HuH-7.5 (cell line): ENCODE measurements at places on chromosomes 2 and 18.

- DNase-seq, result no peak
Observed at GRCh38 chr2:216571909-216572513, 61.2 kb upstream of the IGFBP2 start.

DNA sequence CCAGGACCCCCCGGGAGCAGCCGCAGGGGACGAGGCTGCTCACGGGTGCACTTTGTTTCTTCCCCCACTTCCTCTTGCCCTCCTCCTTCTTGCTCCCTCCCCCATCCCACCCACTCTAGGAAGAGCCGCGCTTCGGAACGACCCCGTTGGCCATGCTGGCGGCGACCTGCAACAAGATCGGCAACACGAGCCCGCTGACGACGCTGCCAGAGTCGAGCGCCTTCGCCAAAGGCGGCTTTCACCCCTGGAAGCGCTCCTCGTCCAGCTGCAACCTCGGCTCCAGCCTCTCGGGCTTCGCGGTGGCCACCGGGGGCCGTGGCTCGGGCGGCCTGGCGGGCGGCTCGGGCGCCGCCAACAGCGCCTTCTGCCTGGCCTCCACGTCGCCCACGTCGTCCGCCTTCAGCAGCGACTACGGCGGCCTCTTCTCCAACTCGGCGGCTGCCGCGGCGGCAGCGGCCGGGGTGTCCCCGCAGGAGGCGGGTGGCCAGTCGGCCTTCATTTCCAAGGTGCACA lies 1.3 kb downstream of the SP9 start:
- DNase-seq, result peak; percentile 74

DNA sequence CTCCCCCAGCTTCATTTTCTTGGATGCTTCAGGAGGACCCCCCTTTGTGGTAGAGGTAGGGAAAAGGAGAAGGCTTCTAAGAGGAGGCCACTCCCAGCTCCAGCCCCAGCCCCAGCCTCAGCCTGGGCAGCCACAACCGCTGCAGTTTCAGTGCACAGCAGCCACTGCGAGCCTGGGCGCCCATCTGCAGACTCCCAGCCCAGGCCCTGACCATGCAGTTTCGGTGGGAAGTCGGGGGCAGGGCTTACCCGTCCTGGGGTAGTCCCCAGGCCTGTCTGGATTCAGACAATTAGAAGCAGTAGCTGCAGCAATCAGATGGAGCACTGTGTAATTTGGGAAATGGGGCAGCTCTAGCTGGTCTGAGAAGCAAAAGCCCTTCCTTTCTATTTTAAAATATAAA lies 28.6 kb downstream of the ITM2C start:
- no peak for DNase-seq

DNA sequence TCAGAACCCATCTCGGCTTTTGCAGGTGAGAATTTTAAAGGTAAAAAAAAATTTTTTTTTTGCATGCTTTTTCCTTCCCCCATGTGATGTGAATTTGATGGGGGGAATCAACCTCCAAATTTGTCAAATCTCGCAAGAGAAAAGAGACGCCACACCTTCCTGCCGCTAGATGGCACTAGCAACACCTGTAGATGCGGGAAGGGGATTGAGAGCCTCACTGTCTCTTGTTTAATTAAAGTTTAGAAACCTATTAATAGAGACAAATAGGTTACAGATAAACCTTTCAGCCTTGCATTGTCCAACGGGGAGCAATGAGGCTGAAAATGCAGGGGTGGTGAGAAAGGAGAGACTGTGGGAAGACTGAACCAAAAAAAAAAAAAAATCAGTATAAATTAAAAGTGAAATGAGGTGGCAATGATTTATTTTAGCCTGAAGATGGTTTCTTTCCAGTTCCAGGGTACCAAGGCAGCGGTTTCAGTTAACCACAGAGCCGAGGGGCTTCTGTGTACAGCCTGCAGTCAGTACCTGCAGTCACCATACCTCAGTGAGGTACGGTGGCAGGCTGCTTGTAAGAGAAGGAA lies 84.6 kb downstream of the NRP2 start:
- peak; percentile 46 for DNase-seq
